ENCODE measurements at places on chromosomes 2 and 18.

DNA sequence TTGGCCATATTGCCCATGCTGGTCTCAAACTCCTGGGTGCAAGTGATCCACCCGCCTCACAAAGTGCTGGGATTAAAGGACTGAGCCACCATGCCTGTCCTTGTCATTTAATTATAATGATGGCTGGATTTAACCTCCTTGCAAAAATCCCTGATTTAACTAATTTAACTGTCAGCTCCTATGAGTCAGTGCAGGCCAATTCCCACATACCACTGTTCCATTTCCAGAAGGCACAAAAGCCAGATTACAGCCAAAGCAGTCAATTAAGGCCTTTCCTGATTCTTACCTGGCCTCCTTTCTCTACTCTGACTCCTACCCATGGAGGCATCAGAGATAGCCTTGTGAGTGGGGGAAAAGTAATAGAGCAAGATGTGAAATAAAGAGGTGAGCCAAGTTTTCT is 12.3 kb upstream of the SLC35F5 start:
- DNase-seq = no peak

DNA sequence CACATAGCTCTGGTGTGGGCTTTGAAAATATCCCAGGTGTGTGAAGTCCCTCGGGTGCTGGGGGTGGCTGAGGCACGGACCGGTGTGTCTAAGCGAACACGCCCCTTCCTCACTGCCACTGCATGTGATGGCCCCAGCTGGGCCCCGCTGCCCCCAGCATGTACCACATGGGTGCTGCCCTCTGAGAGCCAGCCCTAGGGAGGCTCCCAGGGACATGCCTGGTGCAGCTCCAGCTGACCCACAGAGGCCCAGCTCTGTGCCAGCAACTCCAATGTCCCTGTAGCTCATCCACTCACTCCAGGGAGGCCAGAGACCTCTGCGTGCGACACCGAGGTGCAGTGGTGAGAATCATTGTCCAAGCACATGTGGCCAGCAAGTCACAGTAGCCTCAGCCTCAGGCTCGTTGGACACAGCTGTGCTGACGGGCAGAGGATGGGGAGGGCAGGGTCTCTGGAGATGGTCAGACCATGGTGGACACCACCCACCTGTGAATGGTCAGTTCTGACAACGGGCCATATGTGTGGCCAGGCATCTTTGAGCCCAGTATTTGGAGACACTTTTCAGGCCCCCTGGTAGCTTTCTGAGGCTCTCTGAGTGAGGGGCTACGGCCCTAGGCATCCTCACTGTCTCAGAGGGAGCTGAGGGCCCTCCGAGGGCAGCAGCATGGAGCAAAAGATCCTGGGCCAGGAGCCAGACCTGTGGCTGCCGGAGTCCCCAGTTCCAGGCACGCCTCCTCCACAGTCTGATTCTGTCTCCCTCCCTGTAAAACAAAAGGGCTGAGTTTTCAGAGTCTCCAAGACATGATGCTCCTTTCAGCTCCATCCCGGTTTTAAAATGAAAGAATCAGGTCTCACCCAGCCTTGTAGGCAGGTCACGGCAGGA is 220.7 kb downstream of the NDUFA10 start:
- DNase-seq = no peak

DNA sequence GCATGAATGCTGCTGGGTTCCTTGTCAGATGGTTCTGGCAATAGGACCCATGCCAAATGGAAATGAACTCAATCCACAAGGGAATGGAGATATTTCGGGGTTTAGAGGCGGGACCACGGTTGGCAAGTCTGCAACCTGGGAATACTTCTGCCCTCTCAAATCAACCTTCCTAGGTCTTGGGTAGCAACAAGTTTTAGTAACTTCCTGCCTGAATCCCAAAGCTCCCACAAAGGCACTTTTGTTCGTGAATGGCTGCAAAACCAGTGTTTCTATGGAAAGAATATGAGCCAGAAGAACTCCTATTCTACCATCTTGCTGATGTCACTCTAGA is 790.1 kb upstream of the SLC8A1 start:
- DNase-seq = no peak

- peak; percentile 48 for DNase-seq
Observed at GRCh38 chr2:240441326-240441992, 6.0 kb downstream of the GPC1 start.

DNA sequence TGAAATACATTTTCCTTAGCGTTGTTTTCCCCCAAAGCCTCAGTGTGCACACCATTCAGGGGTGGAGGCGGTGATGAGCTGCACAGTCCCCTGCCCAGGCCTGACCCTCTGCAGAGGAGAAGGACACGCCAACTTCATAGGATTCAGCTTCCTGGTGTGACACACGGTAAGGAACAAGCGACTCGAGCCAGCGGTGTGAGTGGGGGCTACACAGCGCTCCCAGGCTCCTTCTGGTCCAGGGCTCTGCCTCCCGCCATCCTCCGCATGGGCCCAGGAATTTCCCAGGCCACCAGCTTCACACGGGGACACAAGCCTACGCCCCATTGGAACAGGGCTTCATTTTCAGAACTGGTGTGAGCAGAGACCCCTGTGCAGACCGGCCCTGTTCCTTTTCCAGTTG is 272.1 kb downstream of the HDAC4 start:
- no peak for DNase-seq

DNA sequence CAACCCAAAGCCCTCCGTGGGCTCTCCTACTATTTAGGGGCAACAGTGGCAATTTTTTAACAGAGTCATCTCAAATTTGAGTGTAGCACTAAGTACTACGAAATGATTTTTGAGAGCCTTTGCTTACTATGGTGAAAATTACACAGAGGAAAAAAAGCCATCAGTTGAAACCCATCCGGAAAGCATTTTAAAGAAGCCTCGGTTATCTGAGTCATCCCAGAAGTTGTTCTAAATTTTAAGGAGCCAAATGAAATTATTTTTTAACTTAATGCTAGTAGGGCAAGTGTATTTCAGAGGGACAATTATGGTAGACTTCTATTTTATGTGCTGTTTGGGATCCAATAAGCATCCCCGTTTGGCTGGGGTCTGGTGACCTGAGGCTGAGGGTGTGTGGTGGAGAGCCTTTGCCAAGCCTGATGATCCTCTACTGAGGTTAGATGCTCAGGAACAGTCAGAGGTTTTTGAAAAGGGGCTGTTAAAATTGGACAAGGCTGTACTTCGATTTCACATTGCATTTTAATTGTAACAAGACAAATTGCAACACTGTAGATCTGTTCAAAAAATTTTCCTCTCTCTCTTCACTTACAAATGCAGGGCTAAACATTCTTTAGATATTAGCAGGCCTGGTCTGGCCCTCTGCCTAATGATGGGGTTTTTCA is 47.0 kb downstream of the RAPGEF4 start:
- no peak for DNase-seq

DNA sequence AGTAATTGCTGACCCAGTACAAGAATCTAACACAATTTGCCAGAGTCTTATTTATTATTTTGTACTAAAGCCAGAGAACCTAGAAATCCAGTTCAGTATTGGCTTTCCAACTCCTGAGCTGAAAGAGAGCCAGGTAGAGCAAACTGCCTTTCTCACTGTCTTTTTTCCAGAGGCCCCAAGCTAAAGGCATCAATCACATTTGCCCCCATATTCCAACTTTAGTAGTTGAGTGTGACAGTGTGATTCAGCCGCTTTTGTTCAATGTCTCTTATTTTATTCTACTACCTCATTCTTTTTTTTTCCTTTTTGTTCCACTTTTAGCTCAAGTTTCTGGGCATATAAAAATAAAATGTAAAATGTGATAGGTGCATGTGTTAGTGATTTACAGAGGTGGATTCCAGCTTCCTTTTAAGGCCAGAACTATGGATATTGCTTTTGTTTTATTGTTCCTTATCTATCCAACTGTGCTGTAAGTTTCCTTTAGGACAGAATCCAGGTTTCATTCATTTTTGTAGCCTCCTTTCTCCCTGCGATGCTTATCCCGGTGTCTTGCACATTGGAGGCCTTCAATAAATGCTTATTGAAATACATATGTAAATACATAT is 153.0 kb downstream of the ZEB2 start:
- no peak for DNase-seq

DNA sequence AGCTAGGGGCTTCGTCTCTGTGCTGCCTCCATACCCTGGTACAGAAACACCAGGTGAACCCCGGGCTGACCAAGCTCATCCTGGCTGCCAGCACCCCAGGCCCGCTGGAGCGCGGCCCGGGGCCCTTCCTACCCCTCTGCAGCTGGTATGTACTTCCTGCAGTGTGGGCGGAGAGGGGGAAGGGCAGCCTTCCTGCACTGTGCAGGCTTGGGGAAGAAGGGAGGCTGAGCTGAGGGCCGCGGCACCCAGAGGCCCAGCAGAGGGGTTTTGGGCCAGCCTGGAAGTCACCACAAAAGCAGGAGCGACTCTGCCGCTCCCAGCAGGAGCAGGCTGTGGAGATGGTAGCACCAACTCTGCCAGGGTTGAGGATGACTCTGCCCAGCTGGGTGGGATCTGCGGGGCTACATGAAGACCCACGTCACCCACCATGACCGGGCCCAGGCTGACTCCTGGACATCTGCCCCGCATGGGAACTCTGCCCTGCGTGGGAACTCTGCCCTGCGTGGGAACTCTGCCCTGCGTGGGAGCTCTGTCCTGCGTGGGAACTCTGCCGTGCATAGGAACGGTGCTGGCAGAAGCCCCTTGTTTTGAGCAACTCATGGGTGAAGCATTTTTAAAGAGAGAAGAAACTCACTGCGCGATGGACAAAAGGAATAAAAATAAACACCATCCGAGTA is 273.3 kb downstream of the NDUFA10 start:
- DNase-seq = no peak
